ENCODE measurements at places on chromosomes 6 and 20.

- no peak for DNase-seq
Measured at GRCh38 chr6:117072134-117072533, 193.2 kb upstream of the VGLL2 start.

- DNase-seq = no peak
Measured at GRCh38 chr6:163187201-163187600, 227.3 kb upstream of the QKI start.

- no peak for DNase-seq
Measured at GRCh38 chr6:35475573-35475972, 7.4 kb downstream of the RPL10A start.

- DNase-seq = no peak
Measured at GRCh38 chr20:22437354-22437753, 147.0 kb downstream of the FOXA2 start.

DNA sequence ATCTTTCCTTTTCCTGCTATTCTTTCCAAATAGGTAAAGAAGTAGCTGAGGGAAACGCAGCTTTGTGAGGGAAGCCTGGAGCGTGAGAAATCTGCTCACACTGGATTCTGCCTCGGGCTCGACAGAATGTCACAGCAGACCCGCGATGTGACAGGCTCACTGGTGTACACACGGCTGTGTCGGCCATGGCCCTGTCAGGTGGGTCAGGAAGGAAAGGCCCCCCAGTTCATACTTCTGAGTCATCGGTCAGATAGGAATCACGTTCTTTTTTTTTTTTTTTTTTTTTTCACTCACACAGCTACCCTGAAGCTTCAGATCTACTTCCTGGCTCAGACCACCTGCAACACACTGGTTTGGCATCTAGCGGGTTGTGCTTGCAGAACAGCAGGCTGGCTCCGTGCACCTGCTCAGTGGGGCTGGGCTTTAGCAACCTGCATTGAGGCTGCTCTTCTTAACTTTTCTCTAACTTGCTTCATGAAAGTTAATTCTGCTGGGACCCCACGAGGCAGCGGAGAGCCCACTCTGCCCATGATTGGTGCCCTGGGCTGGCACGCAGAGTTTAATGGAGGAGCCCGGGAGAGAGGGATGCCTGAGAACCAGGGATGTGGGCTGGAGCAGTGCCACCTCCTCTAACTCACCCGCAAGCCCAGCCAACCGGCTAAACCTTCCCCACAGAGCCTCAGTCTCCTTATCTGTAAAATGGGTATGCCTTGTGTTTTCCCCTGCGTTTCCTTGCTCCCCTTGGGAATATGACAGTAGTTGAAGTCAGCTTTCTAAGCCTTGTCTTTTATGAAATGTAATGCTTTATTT lies 61.5 kb upstream of the FNDC1 start:
- DNase-seq = peak; percentile 18

DNA sequence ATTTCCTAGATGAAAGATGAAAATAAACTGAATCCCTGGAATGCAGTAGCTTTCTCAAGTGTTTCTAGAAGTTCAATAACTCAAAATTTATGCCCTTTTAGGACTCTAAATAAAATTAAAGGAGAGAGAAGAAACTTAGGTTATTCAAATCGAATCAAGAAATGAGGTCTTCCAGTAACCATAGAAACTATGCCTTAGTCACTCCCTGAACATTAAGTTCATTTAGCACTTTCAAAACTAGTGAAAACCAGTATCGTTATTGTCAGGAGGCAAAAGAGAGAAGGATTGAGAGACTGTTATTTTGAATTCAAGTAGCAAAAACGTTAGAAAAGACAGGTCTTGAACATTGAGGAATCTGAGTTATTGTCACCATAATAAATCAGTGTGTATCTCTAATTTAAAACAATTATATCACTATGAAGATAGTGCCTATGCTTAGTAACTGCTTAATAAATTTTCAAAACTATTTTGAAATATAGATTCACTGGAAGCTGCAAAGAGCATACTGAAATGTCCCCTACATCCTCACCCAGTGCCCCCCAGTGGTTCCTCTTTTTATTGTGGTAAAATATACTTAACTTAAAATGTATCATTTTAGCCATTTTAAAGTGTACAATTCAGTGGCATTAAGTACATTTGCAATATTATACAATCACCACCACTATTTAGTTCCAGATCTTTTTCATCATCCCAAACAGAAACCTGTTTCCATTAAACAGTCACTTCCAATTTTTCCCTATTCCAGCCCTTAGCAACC lies 4.6 kb downstream of the RPP21 start:
- no peak for DNase-seq

- DNase-seq = no peak
Measured at GRCh38 chr6:154593122-154593521, 82.6 kb upstream of the CNKSR3 start.

DNA sequence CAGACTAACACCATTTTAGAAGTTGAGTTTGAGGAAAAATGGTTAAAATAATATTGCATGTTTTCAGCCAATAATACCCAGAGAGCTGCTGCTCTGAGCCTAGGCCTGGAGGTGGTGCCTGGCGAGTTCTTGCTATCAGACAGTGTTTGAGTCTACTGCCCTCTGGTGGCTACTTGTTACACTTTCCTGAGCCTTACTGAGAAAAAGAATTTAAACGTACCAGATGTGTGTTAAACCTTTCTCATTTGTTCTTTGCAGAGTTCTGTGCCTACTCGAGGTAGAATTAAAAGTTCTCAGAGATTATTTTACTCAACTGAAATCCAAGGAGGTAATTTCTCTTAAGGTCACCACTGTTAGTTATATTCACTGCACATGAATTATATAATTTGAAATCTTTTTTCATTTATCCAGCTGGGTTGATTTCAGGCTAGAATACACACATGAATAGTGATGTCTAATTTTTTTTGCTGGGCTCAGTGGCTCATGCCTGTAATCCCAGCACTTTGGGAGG lies 38.2 kb downstream of the SHLD1 start:
- DNase-seq = peak; percentile 66

GRCh38 chr6:135796643-135797305 lies 54.7 kb upstream of the PDE7B start:
- no peak for DNase-seq

- DNase-seq = no peak
Measured at GRCh38 chr20:22949331-22950109, 85.6 kb upstream of the SSTR4 start.

DNA sequence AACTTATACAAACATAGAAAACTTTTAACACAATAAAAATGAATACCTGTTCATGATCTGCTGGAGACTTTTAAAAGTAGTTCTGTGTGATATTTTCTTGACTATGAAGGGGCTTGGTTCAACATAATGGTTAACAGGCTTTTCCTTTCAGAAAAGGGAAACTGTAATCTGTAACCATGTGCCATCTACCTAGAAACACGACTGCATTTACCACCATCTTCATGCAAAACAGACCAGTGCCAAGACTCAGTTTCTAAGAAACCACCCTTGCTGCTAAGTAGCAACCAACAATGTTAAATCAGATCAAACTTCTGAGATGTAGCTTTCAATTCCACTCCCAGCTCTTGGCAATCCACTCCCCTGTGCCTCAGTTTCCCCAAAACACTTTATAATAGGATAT lies 15.7 kb downstream of the STAU1 start:
- DNase-seq = no peak

- no peak for DNase-seq
Measured at GRCh38 chr20:40646361-40646760, 42.7 kb downstream of the MAFB start.

DNA sequence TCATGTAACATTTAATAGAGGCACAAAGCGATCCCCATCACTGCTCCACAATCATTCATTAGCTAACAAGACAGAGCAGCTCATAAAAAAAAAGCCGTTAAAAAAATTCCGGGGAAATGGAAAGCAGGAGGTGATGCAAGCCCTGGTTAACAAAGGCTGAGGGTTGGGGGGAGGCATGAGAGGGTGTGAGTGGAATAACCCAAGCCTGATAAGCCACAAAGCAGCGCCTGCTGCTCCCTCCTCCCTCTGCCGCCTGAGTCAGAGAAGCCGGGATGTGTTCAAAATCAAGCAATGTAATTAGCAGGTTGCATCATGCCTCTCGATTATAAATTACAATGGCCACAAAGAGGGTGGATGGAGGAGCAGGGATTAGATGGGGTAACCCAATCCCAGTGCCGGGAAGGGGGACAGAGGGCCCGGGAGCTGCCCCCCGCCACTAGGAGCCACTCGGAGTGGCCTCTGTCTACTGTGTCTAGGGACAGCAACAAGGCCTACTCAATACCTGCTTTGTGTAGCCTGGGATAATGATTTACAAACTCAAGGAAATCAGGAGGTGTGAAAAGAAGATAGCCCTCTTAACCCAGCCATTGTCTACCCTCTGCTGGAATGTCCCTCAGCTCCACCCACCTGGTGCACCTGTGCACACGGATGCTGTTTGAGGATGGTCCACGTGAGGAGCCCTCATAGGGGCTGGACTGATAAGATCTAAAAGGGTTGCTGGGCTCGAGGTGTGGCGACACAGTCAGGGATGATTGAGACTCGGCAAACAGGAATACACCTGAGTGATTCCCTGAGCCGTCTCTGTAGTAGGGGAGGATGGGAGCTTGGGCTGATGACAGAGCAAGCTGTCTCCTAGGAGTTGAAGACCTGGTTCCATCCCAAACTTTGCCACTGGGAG lies 156.9 kb downstream of the VEGFA start:
- DNase-seq = no peak

GRCh38 chr6:21692721-21693120 lies 99.2 kb downstream of the SOX4 start:
- no peak for DNase-seq

GRCh38 chr6:130742131-130742681 lies 85.0 kb upstream of the SMLR1 start:
- no peak for DNase-seq

DNA sequence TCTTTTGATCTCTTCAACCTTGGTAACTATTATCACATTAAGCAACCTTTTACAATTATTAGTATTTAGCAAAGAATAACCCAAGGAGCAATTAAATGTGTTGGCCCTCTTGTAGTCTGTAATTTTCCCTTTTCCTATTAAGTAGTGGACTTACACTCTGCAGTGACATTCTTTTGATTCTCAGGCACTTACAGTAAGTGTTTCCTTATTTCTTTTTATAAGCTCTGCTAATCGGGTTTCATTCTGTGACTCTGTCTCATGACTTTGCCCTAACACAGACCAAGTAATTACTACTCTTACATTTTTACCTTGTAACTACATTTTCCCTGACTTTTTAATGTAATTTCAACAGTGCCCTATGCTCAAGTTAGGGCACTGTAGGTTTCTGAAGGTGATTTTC lies 104.0 kb upstream of the EPHA7 start:
- DNase-seq = no peak

DNA sequence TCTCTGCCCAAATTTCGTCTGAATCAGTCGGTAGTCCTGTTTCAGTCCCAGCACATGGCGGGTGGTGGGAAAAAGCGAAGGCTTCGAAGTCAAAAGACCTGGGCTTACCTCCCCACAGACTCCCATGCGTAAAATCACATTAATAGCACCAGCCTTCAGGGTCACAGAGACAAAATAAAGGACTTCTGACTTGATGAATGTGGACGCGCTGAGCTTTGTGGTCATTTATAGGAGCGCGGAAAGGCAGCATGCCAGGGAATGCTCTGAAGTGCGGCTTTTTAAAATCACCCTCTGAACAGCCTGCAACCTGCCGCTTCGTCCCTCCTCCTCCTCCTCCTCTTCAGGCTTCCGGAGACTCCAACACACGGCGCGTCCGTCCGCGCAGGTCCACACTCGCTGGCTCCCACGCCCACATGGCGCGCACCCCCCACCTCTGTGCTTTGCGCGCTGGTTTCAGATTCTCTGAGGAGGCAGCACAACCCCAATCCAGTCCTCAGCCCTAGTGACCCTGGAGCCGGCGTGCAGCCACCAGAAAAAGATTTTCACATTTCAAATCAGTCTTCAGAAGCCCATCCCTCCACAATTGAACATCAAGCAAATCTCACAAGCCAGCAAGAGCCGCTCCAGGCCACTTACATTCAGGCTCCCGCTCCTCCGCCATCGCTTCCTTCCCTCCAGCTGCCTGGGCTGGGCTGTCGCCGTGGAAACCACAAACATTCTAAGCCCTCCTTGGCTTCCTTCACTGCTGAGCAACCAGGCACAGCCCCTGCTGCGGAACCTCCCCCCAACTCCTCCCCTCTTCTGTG lies at the start of gene C6orf118:
C6orf118 (minus strand) TSS at position 680 of the 806 bp plus-strand sequence; CDS start at position 661, 19 bp downstream.
- DNase-seq = no peak

DNA sequence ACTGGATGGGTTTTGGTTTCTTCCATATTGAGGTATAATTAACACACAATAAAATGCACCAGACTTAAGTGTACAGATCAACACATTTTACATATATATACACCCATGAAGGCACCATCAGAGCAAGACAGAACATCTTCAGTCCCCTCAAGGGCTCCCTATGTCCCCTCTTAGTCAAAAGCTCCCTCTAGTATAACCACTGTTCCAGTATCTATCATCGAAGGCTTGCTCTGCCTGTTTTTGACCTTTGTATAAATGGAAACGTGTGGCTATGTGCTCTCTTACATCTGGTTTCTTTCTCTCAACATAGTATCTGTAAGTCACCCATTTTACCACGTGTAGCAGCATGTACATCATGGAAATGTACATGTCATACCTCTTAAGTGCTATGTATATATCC lies 66.5 kb downstream of the BANF2 start:
- DNase-seq = no peak

- no peak for DNase-seq
Measured at GRCh38 chr20:17875981-17876385, 92.6 kb downstream of the SNX5 start.

- DNase-seq = no peak
Measured at GRCh38 chr6:44627091-44627882, 239.8 kb downstream of the CDC5L start.

DNA sequence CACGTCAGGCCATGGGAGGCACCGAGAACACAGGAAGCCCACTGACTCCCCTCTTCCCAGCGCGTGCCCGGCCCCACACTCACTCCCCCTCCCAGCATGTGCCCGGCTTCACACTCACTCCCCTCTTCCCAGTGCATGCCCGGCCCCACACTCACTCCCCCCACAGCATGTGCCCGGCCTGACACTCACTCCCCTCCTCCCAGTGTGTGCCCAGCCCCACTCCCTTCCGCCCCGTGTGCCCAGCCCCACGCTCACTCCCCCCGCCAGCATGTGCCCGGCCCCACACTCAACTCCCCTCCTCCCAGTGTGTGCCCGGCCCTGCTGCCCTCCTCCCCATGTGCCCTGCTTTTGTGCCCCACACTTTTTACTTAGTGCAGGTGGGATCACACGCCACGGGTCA lies 9.7 kb downstream of the RTEL1 start:
- no peak for DNase-seq

GRCh38 chr20:63835021-63835858 lies 4.2 kb upstream of the ZBTB46 start:
- no peak for DNase-seq

All from activated T-helper 1 cell treated with anti-CD3 and anti-CD28 coated beads, Interleukin-12 subunit alpha, Interleukin-12 subunit beta, Interleukin-2, Interleukin-4 antibody, amounts not matched to agents 30 ng/mL and 10 ng/mL and 1 ng/mL, durations not matched to agents 14 hours and 24 hours and 36 hours (primary cell).